ENCODE measurements at places on chromosomes 6 and 20.
A peak's percentile ranks its signal among the peaks of the same experiment; 100 is the strongest.

DNA sequence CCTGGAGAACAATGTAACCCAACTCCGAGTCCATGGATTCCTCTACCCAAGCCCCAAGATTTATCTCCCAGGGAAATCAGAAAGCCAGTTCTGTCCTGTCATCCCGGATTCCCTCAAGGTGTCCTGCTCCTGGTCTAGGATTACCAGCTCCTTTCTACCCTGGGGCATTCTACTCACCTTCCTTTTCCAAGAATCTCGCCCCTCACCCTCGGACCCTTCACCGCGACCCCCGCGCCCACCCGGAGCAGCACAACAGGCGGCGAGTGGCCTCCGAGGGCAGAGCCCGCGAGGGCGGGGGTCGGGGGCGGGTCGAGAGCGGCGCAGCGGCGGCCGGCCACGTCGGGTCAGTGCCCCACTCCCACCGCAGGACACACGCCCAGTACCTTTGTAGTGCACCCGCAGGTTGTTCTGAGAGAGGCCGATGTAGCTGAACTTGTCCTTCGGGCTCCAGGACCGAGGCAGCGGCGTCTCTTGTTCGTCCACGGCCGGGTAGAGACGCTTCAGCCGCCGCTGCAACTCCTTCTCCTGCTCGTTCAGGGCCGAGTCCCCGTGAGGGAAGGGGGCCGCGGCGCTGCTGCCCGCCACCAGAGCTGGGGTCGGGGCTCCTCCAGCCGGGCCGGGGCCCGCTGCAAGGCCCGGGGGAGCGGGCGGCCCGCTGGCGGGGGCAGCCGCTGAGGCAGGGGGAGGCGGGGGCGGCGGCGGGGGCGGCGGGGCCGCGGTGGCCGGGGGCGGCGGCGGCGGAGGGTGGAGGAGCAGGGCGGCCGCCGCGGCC is 897 bp downstream of the RANBP9 start:
- DNase-seq, result peak; percentile 67

DNA sequence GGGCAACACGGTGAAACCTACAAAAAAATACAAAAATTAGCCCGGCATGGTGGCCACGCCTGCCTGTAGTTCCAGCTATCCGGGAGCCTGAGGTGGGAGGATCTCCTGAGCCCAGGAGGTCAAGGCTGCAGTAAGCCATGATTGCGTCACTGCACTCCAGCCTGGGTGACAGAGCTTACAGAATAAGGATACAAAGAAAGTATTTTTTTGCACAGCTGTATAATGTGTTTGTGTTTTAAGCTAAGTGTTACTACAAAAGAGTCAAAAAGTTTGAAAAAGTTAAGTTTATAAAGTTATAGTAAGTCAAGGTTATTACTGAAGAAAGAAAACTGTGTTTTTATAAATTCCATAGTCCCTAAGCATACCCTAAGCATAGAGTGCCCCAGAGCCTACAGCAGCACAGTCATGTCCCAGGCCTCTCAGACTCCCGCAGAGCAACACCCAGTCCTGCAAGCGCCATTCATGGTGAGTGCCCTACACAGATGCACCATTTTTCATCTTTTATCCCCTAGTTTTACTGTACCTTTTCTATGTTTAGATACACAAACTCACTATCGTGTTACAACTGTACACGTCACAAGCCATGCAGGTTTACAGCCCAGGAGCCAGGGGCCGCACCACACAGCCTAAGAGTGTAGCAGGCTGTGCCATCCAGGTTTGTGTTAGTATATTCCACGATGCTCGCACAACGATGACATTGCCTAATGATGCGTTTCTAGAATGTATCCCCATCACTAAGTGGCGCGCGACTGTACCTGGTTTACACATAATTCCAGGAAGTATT is 22.4 kb downstream of the TAF4 start:
- no peak for DNase-seq

DNA sequence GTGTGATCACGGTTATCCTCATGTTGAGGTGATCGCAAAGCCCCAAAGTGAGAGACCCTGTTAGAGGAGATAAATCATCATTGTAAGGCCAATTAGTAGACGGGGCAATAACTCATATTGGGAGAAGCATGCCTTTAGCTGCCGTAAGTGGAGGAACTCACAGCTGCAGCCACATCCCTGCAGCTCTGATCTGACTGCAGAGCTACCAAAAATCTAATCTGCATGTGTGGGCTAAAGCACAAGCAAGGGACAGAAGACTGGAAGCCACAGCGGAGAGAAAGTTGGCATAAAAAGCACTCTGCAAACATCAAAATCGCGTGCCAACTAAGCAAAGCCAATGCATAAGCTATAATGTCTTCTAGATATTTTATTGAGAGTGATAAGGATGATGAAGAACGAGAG is 79.8 kb downstream of the TBC1D7 start:
- DNase-seq, result no peak

- no peak for DNase-seq
Observed at GRCh38 chr20:37185686-37186085, 6.3 kb upstream of the MROH8 start.

- no peak for DNase-seq
Observed at GRCh38 chr6:78150425-78150824, 497.6 kb downstream of the MEI4 start.

- peak; percentile 94 for DNase-seq
Observed at GRCh38 chr6:27188885-27189418, 58.5 kb upstream of the PRSS16 start.

GRCh38 chr6:134379599-134379998 is 61.7 kb upstream of the SGK1 start:
- no peak for DNase-seq

GRCh38 chr6:33895296-33895695 is 91.5 kb upstream of the MLN start:
- no peak for DNase-seq

DNA sequence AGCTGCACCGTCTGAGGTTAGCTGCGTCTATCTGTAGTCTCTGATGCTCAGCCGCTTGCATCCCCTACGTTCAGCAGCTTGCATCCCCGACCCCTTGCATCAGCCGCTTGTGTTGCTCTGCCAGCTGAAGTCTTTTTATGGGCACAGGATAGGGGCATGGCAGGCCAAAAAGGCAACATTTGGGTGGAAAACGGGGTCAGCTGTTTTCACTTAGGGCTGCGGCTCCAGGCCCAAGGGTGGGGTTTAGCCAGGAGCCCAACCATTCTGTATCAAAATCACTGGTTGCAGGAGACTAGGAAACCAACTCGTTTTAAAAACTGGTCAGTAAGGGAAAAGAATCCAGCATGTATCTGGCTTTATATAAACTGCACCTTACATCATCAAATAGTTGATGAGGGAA is 49.9 kb downstream of the FAM50B start:
- no peak for DNase-seq

- DNase-seq, result no peak
Observed at GRCh38 chr6:155946860-155947259, 491.2 kb upstream of the NOX3 start.

- no peak for DNase-seq
Observed at GRCh38 chr20:53298260-53298659, 295.4 kb downstream of the ZNF217 start.

DNA sequence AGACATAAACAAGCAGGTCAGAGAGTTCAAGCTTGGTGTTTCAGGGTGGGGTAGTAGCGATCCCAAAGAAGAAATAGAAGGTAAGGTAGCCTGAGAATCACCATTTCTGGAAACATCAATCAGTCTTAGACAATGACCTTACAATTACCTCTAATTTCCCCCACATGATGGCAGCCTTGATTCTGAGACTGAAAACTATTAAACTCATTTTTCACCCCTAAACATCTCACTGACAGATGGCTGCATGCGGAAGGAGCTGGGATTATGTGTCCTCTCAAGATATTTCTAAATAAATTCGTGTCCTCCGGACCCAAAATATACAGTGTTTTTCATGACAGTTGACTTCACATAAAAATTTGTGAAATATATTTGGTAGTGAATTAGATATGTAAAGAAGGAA is 61.0 kb downstream of the KIF6 start:
- DNase-seq, result no peak

GRCh38 chr6:75094614-75095200 is 111.1 kb downstream of the COL12A1 start:
- no peak for DNase-seq

GRCh38 chr6:125346926-125347563 is 45.3 kb upstream of the HDDC2 start:
- no peak for DNase-seq

DNA sequence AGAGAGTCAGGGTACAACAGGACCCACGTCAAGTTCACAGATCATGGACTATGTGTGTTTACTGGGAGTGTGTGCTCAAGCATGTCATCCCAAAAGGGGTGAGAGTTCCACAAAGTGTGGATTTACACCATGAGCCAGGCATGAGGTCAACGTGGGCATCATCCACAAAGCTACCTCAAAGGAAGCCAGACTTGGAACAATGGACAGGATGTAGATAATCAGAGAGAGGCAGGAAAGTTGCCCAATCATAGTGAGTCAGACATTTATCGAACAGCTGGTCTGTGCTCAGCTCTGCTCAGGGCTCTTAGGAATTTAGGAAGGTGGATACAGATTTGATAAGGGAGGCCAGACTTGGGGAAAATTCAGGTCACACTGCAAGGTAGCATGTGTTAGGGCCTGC is 317.2 kb upstream of the CDYL start:
- no peak for DNase-seq

DNA sequence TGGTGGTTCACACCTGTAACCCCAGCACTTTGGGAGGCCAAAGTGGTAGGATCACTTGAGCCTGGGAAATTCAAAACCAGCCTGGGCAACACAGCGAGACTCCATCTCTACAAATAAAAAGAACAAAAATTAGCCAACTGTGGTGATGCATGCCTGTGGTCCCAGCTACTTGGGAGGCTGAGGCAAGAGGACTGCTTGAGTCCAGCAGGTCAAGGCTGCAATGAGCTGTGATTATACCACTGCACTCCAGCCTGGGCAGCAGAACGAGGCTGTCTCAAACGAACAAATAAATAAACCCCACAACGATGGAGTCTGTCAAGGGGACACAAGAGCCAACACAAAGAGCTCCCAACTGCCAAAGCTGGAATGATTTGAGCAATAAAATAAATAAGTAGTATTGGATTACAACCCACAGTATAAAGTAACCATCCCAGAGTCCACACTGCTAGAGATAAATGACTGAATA is 13.5 kb downstream of the ZMYND8 start:
- no peak for DNase-seq

GRCh38 chr6:101513181-101513580 is 119.7 kb downstream of the GRIK2 start:
- DNase-seq, result no peak

- DNase-seq, result peak; percentile 90
Observed at GRCh38 chr20:4720041-4720976, 1.4 kb upstream of the PRND start.

DNA sequence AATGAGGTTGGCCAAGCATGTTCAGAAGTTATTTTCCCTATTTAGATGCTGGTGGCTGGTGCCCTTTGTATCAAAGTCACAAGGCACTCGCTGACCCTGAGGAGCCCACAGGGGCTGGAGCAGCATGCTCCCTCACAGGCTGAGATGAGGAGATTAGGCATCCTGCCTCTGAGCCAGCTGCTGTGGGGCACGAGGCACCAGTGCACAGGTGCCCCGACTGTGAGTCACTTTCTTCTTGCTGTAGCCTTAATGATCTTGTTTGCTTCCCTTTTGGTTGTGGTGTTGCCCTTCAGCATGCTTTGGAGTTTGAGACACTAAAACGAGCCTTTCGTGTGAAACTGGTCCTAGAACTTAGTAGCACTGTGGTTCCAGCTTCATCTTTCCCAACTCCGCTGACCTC is 4.3 kb downstream of the PSMG4 start:
- no peak for DNase-seq

GRCh38 chr6:147712841-147713240 is 204.4 kb downstream of the SAMD5 start:
- DNase-seq, result no peak

GRCh38 chr20:44592366-44592765 is 10.0 kb downstream of the PKIG start:
- DNase-seq, result no peak

GRCh38 chr6:3341467-3341866 is 82.7 kb downstream of the PSMG4 start:
- peak; percentile 54 for DNase-seq

DNA sequence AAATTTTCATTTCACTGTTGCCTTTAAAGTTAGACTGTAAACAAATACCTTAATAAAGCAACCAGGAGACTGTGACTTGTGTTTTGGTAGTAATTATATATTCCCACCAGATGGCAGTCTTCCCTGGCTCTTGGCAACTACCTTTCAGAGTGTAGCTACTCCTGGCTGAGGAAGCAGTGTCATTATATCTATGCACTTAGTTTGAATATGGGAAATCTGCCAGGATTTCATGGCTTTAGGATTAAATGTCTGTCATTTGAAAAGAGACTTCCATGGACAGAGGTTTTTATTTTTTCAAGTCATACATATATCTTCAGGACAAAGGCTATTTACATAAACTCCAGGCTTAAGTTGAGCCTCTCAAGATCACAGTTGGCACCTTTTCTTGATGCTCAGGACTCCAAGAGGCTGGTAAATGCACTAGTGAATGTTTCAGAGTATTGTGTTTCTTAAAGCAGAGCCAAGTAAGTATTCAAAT is 160.1 kb downstream of the C6orf58 start:
- DNase-seq, result peak; percentile 84

DNA sequence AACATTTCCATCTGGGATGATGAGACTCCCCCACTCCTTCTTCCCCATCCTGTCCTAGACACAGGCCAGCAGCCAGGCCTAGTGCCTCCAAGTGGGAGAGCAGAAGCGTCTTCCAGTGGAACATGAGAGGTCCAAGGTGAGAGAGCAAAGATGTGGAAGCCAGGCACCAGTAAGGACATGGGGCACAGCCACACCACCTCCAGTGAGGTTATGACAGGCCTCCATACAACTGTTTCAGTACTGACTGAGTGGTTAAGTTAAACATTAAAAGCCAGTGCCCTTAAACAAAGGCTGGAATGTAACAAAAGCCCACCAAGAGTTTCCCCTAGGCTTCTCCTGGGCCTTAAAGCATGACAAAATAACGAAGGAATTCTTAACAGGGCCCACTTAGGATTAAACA is 5.3 kb downstream of the ZBTB24 start:
- no peak for DNase-seq

GRCh38 chr20:53792946-53793536 is 199.4 kb upstream of the ZNF217 start:
- DNase-seq, result no peak

All from GM23338 (cell line).